ENCODE measurements at places on chromosomes 13 and 19.

- DNase-seq, result no peak
Observed at GRCh38 chr19:36819130-36819630, 19.0 kb downstream of the ZNF790 start.

DNA sequence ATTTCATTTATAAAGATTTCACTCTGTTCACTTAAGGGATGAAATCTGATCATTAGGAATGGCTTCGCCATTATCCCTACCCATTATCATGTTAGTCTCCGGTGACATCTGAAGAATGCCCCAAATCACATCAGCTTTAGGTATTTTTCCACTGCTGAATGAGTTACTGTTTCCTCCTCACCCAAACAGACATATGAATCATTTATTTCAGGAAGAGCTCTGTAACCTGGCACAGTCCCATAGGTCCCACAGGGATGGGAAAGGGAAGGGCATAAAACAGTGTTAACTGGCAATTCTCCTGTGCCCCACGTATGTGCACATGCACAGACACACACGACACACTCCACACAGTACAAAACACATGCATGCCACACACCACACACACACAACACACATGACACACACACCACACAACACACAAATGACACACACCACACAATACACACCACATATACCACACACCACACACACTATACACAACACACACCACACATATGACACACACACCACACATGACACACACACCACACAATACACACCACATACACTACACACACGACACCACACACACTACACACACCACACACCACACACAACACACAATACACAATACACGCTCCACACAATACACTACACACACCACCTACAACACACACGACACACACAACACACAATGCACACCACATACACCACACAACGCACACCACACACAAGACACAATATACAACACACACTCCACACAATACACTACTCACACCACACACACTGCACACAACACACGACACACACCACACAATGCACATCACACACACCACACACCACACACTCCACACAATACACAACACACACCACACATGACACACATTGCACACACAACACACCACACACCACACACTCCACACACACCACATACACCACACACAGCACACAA, 15.4 kb downstream of the TMEM255B start:
- no peak for DNase-seq

GRCh38 chr19:16339361-16339725, 14.7 kb downstream of the KLF2 start:
- DNase-seq, result no peak

- DNase-seq, result no peak
Observed at GRCh38 chr13:31949486-31949885, 82.1 kb upstream of the FRY start.

- no peak for DNase-seq
Observed at GRCh38 chr13:60583911-60584753, 187.1 kb downstream of the TDRD3 start.

DNA sequence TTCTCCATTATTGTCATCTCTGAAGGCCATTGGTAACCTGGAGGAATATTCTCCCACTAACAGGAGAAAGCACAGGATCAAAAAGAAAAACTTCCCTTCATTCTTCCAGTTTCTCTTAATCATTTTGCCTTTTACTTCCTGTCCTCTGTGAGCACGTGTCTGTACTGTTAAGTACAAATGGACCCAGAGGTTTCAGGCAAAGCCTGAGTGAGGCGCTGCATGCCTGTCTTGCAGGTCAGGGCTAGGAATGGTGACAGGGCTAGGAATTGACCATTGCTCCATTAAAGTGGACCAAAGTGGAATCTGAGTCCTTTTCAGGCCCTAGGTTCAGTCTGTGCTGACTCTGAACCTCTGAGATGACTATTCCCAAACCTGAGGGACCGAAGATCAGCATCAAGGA, 326.7 kb downstream of the SHISA2 start:
- no peak for DNase-seq

DNA sequence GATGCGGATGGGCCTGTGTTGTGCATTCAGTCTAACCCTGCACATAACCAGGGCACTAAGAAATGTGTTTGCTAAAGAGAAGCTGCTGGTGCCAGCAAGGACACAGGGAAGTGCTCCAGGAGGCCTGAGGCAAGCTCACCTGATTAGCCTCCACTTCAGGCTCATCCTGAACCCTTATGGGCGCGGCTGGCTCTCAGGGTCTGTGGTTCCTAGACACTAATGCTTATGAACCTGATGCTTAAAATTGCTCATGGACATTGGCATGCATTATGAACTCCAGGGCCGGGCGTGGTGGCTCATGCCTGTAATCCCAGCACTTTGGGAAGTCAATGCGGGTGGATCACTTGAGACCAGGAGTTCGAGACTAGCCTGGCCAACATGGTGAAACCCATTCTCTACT, 34.3 kb downstream of the SERP2 start:
- DNase-seq, result no peak

- no peak for DNase-seq
Observed at GRCh38 chr19:29397748-29398147, 128.0 kb upstream of the VSTM2B start.

GRCh38 chr13:61695147-61695546, 279.5 kb upstream of the PCDH20 start:
- no peak for DNase-seq

DNA sequence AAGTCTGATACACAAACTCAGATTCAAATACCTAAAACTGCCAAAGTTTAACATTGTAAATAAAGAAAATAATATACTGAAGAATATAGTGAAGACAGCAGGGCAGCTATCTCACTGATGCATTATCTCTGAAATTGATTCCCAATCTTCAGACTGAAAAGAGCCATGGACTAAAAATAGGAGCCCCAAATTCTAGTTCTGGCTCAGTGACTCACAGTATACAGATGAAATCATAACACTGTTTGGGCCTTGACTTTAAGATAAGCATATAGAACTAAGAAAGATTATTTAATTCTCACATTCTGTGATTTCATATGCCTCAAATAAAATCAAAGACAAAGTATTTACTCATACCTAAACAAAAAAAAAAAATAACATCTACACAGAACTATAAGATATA, 53.9 kb downstream of the RBM26 start:
- DNase-seq, result no peak

DNA sequence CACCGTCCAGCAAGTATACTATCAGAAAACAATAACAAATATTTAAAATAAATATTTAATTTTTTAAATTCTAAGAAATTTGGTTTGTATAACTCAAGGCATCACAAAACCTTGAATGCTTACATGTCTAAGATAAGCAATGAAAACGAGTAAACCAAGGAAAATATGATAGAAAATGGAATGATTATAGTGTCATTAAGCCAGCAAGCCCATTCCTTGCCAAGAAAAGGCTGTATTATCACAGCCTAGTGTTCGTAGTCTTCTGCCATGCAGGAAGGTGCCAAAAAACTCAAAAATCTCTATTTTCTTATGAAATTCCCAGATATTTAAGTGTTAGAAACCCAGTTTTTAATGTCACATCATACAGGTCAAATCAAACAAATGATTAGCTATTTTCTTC, 136.4 kb downstream of the STOML3 start:
- DNase-seq, result no peak

GRCh38 chr19:51686171-51686570, 7.0 kb upstream of the SPACA6 start:
- DNase-seq, result no peak

GRCh38 chr13:27774169-27774568, 18.1 kb upstream of the GSX1 start:
- DNase-seq, result no peak

DNA sequence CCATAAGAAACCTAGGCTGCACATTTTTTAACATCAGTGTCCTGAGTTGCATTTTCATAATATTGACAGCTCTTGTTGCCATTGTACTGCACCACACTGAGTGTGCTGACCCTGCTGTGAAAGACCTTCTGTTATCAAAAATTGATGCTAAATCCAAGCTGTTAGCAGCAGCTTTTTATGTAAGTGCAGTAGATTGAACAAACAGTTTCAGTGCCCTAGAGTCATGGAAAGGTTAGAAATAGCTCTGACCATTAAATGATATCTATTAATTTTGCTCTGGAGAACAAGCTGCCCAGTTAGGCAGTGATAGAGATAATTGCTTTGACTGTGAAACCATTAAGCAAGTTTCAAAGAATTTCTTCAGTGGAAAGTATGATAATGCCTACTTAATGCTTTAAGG, 1289.2 kb upstream of the PCDH20 start:
- DNase-seq, result no peak

DNA sequence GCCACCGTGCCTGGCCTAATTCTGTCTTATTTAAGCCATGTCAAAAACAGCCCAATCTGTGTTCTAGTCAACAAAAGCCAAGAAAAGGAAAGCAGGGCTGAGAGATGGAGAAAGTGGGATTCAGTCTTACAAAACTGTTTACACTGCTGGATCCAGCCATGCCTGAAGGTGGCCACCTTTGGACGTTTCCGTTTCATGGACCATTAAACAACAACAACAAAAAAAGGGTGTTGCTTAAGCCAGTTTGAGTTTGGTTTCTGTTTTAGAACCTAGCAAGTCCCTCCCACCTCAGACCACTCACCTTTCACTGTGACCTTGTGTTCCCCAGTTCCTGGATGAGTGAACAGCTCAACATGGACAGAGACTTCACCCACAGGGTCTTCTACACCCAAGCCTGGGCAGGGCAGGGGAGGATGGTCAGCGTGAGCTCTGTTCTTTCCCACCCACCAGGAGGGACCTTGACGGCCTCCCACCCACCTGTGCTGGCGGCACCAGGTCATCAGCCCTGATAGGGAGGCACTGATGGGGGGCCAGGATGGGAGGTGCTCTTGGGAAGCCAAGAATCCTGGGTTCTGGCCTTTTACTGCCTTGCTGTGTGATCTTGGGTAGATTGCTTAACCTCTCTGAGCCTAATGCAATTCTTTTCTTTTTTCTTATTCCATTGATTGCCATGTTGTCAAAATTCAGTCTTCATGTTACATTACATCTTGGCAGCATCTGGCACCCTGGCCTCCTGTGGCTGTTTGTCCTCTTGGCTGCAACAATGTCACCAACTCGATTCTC, 56.2 kb downstream of the COLGALT1 start:
- DNase-seq, result no peak

GRCh38 chr19:33219261-33219815, 6.3 kb downstream of the SLC7A10 start:
- DNase-seq, result no peak

GRCh38 chr13:99265821-99266426, 7.7 kb upstream of the GPR18 start:
- no peak for DNase-seq

DNA sequence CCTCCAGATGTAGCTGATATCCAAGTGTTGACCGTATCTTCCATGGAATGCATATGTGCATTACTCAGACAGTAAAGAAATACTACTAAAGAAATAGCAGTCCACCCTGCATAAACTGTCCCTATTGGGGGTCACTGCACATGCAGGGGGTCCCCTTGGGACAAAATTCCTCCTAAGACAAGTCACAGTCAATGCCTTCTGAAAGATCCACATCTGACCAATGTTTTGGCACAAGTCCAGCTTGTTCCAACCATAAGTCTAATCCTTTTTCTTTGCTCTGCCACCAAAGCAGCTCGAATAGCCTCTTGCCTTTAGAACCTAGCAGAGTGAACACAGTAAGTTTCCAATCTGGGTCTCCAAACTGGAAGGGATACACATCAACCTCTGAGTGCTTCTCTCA, 87.9 kb downstream of the DIAPH3 start:
- DNase-seq, result no peak

- no peak for DNase-seq
Observed at GRCh38 chr19:6971366-6971765, 49.9 kb downstream of the MBD3L2B start.

DNA sequence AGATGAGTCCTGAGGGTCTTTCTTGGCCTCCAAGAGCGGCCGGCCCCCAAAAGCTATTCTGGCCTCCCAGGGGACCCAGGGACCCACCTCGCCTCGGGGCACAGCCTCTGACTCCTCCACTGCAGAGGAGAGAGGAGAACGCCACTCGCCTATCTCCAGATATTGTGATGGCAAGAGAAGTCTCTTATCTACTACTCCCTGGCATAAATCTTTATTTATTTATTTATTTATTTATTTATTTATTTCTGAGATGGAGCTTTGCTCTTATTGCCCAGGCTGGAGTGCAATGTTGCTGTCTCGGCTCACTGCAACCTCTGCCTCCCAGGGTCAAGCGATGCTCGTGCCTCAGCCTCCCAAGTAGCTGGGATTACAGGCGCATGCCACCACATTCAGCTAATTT, 11.0 kb downstream of the SLC7A9 start:
- no peak for DNase-seq

DNA sequence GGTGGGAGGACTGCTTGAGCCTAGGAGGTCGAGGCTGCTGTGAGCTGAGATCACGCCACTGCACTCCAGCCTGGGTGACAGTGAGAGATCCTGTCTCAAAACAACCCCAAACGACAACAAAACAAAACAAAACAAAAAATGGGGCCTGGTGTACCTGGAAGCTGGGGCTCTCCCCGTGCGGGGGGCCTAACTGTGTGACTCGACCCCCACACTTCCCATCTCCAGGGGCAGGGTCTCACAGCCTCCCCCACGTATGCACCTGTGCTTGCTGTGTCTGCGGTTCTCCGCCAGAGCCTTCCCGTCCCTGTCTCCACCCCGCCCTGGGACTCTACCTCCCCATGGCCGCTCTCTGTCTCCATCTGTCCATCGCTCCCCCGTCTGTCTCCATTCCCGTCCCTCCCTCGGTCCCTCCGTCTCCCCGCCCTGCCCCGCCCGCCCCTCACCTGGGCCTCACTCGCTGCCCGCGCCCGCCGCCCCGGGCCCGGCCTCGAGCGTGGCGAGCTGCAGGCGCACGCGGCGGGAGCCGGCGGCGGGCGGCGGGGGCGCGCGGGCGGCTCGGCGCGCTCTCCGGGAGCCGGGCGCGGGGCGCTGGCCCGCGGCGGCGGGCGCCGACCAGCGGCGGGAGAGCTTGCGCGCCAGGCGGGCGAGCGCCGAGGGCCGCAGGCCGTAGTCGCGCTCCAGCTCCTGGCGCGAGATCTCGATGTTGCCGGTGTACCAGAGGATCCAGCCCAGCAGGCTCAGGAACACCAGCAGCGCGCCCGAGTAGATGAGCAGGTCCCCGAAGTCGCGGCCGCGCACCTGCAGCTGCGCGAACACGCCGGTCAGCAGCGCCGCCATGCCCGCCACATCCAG, 587 bp downstream of the TMEM238 start:
- no peak for DNase-seq

DNA sequence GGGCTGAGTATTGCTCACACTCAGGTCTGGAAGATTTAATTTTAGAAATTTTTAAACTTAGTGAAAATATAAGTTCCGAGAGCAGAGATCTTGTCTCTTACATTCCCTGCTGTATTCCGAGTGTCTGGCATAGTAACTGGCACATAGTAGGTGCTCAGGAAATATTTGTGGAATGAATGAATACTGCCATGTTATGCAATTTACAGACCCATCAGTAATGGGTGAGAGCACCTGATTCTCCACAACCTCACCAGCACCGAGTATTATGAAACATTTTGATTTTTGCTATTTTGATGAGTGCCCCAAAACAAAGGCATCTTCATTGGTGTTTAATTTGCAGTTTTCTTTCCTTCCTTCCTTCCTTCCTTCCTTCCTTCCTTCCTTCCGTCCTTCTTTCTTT, 15.8 kb upstream of the CLASRP start:
- no peak for DNase-seq

- DNase-seq, result no peak
Observed at GRCh38 chr13:69092615-69093322, 1014.9 kb upstream of the ATXN8OS start.
